GM12878 (cell line): ENCODE measurements at places on chromosomes 13 and 19. TPM values are rescaled to one million over a fixed set of nuclear protein-coding genes. Genes with fewer than 3 reads are reported as not detected.

CEACAM16 gene
- not detected in 2 replicates for total RNA-seq

DMKN gene
- 57.8 and 64.9 TPM in 2 replicates for total RNA-seq

ATXN8OS gene
- not detected in 2 replicates for total RNA-seq

SIGLECL1 gene
- not detected in 2 replicates for total RNA-seq

FUT1 gene
- not detected in 2 replicates for total RNA-seq

ZNF560 gene
- total RNA-seq, result 0.10 and 0.29 TPM in 2 replicates

GDF15 gene
- total RNA-seq, result 1.6 and 2.2 TPM in 2 replicates

ZNF726 gene
- 0.80 and 1.3 TPM in 2 replicates for total RNA-seq

DNA sequence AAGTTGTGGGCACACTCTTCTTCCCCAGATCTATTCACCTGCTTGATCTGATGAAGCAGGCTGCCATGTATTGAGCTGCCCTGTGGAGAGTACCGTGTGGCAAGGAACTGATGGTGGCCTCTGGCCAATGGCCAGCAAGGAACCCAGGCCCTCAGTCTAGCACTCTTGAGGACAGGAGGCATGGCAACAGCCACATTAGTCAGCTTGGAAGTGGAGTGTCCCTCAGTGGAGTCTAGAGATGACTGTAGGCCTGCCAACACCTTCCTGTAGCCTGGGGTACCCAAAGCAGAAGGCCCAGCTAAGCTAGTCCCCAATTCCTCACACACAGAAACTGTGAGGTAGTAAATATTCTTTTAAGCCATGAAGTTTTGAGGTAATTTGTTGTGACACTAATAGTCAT is 412.5 kb downstream of the DACH1 start:
- H3K36me3 ChIP-seq, result no peaks in the 10 kb centered on the region
- H3K27me3 ChIP-seq, result no peaks in the 10 kb centered on the region
- DNase-seq, result no peak
- no peak overlapping the region for H3K4me3 ChIP-seq
- no peaks in the 10 kb centered on the region for H3K4me1 ChIP-seq

- no peaks in the 10 kb centered on the region for H3K27me3 ChIP-seq
- no peak overlapping the region for H3K4me3 ChIP-seq
- DNase-seq, result no peak
- H3K4me1 ChIP-seq, result peaks cover 30% of the 10 kb centered on the region
- no peak overlapping the region for H3K27ac ChIP-seq
These were observed 2.2 kb upstream of the COX6B1 start for GRCh38 chr19:35645680-35646511.

DNA sequence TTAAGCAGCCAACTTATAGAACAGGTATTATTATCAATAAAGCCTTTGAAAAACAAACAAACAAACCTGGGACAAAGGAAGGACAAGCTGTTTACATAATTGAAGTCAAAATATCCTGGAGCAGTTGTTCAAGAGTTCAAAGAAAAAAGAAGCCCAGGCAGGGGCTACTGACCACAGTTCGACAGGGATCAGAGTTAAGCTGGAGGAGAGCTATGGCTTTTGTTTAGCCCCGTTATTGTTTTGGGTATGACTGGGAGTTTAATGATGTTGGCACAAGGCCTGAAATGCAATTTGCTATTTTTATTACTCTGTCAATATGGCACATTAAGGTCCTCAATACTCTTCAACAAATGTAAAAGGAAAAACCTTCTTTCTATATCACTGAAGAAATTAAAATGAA is 624.4 kb upstream of the KLHL1 start:
- H3K36me3 ChIP-seq, result no peaks in the 10 kb centered on the region
- H3K4me1 ChIP-seq, result no peaks in the 10 kb centered on the region
- H3K4me3 ChIP-seq, result no peak overlapping the region
- no peak overlapping the region for H3K27ac ChIP-seq
- DNase-seq, result no peak

DNA sequence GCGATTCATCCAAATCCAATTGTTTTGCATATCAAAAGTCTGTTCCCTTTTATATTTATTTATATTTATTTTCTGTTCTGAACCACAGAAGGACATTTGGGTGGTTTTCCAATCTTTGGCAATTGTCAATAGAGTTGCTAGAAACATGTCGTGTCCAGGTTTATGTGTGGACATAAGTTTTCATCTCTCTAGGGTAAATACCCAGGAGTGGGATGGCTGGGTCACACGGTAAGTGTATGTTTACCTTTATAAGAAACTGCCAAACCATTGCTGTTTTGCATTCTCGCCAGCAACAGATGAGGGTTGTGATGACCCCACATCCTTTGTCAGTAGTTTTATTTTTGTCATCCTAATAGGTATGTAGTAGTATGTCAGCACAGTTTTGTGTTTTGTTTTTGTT is 12.5 kb downstream of the AP1M1 start:
- no peaks in the 10 kb centered on the region for H3K27me3 ChIP-seq
- H3K27ac ChIP-seq, result no peak overlapping the region
- no peak overlapping the region for H3K4me3 ChIP-seq
- DNase-seq, result no peak
- no peaks in the 10 kb centered on the region for H3K4me1 ChIP-seq

GRCh38 chr13:26054896-26055295 is 3.1 kb upstream of the SHISA2 start:
- no peaks in the 10 kb centered on the region; the same call in 1 of the 2 replicates for H3K27me3 ChIP-seq
- H3K36me3 ChIP-seq, result no peaks in the 10 kb centered on the region
- no peak for DNase-seq
- H3K27ac ChIP-seq, result no peak overlapping the region

DNA sequence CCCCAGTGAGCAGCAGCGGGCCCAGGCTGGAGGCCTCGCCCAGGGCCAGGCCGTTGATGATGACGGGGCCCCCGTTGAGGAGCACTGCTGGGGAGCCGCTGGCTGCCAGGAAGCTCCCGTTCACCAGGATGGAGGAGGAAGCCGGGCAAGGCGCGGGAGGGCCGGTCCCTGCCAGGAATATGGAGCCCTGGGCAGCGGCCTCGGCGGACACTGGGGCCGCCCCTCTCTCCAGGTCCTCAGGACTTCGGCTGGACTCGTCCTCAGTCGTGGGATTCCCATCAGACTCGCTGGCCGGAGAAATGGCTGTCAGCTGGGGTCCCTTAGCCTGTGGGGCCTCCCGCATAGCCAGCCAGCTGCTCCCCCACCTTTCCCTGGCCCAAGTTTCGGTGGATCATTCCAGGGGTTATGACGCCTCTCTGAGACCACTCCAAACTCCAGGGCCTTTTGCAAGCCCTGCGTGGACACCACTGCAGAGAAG is 2.1 kb downstream of the SIX5 start:
- no peak overlapping the region for H3K27ac ChIP-seq
- peaks cover 4% of the 10 kb centered on the region for H3K4me1 ChIP-seq
- no peaks in the 10 kb centered on the region for H3K27me3 ChIP-seq
- H3K36me3 ChIP-seq, result no peaks in the 10 kb centered on the region
- DNase-seq, result no peak

GRCh38 chr13:71018995-71019394 is 848.0 kb downstream of the DACH1 start:
- no peaks in the 10 kb centered on the region for H3K36me3 ChIP-seq
- no peak for DNase-seq
- H3K4me3 ChIP-seq, result no peak overlapping the region
- no peak overlapping the region for H3K27ac ChIP-seq

DNA sequence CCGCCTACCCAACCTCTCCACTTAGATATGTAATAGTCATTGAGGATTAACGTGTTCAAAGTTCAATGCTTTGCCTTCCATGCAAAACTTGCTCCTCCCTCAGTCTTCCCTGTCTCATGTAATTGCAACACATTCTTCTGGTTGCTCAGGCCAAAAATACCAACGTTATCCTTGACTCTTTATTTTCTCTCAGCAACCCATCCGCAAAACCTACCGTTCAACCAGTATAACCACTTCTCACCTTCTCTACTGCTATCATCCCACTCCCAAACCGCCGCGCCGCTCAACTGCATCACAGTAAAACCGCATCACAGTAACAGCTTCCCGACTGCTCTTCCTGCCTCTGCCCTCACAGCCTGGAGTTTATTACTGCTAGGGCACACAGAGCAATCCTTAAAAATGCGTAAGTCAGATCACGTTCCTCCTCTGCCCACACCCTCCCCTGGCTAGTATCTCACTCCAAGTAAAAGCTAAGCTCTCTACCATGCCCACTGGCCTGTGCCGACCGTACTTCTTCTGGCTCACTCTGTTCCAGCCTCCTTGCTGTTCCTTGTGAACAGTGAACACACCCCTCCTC is 8.2 kb downstream of the MTIF3 start:
- H3K27ac ChIP-seq, result no peak overlapping the region
- DNase-seq, result no peak
- peaks cover 4% of the 10 kb centered on the region; the same call in 1 of the 2 replicates for H3K4me1 ChIP-seq
- H3K36me3 ChIP-seq, result 0 out of 2 replicates have a peak, but pooled peaks cover 5% of the 10 kb centered on the region

DNA sequence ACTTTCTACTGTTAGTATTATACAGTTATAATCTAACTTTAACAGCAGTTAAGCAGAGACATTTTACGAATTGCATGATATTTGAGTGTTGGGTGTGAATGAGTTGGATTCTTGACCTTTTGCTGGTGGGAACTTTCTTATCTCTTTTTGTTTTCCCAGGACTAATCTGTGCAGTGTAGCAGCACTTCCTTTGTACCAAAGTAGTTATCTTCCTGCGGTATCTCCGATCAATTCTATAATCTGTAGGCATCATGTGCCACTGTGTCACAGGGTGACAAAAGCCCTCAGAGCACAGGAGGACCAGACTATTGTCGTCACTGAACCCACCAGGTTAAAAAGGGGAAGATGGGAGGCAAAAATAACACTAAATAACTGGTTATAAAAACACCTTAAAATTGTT is 823.5 kb downstream of the GPC5 start:
- no peaks in the 10 kb centered on the region for H3K4me1 ChIP-seq
- no peak for DNase-seq
- no peak overlapping the region for H3K4me3 ChIP-seq
- H3K27me3 ChIP-seq, result no peaks in the 10 kb centered on the region

- peaks cover 43% of the 10 kb centered on the region for H3K36me3 ChIP-seq
- H3K27me3 ChIP-seq, result no peaks in the 10 kb centered on the region
- H3K4me3 ChIP-seq, result no peak overlapping the region
- no peak overlapping the region for H3K27ac ChIP-seq
These were observed 74.8 kb downstream of the SLC7A1 start for GRCh38 chr13:29520671-29521070.

DNA sequence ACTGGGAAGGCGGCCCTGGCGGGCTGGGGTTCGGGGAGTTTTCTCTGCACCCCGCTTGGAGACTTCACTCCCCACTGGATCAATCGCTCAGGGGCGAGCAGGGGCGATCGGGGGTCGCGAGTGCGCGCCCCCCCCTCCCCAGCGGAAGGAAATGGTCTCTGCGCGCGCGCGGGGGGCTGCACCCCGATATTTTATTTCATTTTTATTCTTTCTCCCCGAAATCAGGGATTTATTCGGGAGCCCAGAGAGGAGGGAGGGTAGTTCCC is 421 bp downstream of the ARID3A start:
- H3K36me3 ChIP-seq, result peaks cover 3% of the 10 kb centered on the region
- peak overlapping the region; percentile 99 for H3K4me3 ChIP-seq
- no peaks in the 10 kb centered on the region for H3K27me3 ChIP-seq
- DNase-seq, result no peak

DNA sequence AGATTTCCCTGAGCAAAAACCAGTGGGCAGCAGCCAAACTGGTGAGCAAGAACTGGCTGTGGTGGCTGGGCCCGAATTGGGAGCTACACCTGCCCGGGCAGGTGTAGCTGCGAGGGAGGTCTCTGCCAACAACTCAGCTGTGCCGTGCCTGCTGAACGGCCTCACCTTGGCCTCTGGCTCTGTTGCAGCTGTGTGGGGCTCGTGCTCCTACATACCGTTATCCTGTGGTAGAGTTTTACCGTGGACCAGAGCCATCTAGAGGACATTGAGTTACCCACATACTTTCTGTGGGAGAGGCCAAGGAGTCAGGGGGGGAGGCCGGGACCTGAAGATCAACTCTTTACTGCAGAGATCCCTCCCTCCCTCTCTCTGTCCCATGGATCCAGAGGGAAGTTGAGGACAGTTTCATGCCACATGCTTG is 113.2 kb downstream of the TM9SF2 start:
- no peak for DNase-seq
- H3K27ac ChIP-seq, result no peak overlapping the region
- H3K4me1 ChIP-seq, result no peaks in the 10 kb centered on the region

- no peak overlapping the region for H3K27ac ChIP-seq
- H3K27me3 ChIP-seq, result no peaks in the 10 kb centered on the region
- no peaks in the 10 kb centered on the region for H3K36me3 ChIP-seq
- no peaks in the 10 kb centered on the region for H3K4me1 ChIP-seq
- no peak for DNase-seq
These were observed 524.7 kb downstream of the MYO16 start for GRCh38 chr13:109154146-109154545.
